Activated T-helper 1 cell treated with anti-CD3 and anti-CD28 coated beads, Interleukin-12 subunit alpha, Interleukin-12 subunit beta, Interleukin-2, Interleukin-4 antibody, amounts not matched to agents 30 ng/mL and 10 ng/mL and 1 ng/mL, durations not matched to agents 14 hours and 24 hours and 36 hours (primary cell): ENCODE measurements at places on chromosomes 4 and X. TPM values are rescaled to one million over a fixed set of nuclear protein-coding genes. Genes with fewer than 3 reads are reported as not detected.

DNA sequence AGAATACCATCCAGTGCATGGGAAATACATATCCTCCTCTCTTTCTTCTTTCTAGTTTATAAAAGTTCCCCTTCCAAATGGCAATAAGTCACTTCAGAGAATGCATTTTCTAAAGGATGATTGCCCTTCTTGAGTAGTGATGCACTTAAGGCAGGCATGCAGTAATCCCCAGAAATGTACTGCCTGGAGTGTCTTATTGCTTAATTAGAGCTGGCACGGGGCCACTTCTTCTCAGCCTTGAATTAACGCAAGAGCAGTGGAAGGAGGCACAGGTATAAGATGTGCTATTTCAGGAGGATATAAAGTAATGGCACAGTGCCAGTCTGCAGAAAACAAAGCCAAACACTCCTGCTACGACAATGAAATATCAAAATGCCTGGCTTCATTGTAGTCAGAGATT is 371.4 kb upstream of the FAM241A start:
- H3K36me3 ChIP-seq: no peaks in the 10 kb centered on the region
- H3K4me1 ChIP-seq: no peaks in the 10 kb centered on the region
- no peak overlapping the region for H3K27ac ChIP-seq

DNA sequence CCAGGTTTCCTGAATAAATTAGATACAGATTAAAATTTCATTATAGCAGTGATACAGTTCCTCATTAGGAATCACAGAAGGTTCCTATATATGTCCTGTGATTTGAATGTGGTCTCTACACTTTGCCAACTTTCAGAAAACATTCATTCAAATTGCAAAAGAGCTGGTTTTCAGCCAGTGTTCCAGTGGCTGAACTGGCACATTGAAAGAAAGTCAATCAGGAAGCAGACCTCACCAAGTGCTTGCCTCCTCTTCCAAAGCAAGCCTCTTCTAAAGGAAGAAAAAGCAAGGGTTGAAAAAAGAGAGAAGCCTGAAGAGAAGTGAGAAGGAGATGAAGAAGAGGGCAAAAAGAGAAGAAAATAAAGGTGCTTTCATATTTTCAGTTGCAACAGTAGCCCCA is 12.7 kb downstream of the KLHL34 start:
- no peak overlapping the region for H3K27ac ChIP-seq
- H3K4me3 ChIP-seq: no peak overlapping the region
- H3K27me3 ChIP-seq: no peaks in the 10 kb centered on the region
- no peaks in the 10 kb centered on the region for H3K4me1 ChIP-seq

SLC10A7 gene
- total RNA-seq: 23.3 and 26.5 TPM in 2 replicates

PNMA6F gene
- total RNA-seq: not detected in 2 replicates
